ENCODE measurements at places on chromosomes 16 and 17.

GRCh38 chr17:33050611-33051140, 59.0 kb downstream of the SPACA3 start:
- DNase-seq: no peak

GRCh38 chr16:51393381-51394005, 242.4 kb upstream of the SALL1 start:
- no peak for DNase-seq

DNA sequence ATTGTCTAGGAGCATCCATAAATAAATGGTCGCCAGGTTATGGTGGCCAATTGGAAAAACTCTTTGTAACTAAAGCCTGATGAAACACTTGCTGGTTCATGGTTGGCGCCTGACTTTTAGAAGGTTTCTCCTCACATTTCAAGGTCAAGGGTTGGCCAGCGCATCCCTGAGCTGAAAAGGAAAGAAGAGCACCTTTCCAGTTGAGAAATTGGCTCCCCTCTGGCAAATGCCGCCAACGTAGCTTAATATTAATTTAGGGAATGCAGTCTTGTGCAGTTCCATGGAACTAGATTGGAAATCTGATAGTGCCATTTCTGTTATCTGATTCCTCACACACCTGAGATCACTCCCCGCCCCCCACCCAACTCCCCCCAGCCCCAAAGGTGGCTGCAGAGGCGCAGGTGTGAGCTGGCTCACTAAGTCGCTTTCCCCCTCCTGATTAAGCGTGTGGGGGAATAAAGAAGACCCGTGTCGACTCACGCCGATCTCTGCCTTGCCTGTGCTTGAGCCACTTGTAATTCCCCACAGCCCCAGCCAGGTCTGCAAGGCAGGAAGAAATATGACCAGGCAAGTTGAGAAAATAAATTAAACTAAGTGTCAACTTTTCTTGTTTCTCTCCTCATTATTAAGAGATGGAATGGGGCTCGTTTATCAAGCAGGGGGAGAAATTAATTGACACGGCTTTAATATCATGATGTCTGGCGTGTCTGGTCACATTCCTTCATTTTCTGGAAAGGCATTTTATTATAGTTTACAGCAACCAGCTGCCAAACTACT, 157.7 kb downstream of the CCDC182 start:
- DNase-seq: no peak

DNA sequence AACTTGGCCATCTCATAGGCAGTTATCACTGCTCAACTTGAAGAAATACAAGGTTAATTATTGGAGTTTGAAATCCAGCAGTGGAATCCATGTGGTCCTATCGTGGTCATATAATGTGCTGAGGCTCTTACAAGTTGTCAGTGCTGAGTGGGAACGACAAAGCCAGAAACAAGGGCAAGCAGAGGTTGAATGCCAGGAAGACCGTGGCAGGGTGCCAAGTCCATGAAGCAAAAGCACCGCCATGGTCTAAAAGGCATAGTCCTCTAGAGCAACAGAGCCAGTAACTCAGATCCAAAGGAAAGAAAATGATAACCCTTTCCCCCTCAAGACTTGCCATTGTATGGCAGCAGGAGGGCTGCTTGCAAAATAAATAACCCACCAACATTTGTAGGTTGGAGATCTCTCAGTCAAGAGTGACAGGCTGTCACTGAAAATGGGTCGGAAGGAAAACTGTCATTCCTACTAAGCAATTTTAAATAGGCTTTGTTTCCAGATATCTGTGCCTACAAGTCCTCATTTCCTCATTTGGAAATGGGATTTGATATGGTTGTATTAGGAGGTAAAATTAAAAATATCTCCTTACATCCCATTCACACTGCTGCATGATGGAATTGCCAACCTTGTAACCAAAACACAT, 36.4 kb upstream of the HSBP1 start:
- no peak for DNase-seq

DNA sequence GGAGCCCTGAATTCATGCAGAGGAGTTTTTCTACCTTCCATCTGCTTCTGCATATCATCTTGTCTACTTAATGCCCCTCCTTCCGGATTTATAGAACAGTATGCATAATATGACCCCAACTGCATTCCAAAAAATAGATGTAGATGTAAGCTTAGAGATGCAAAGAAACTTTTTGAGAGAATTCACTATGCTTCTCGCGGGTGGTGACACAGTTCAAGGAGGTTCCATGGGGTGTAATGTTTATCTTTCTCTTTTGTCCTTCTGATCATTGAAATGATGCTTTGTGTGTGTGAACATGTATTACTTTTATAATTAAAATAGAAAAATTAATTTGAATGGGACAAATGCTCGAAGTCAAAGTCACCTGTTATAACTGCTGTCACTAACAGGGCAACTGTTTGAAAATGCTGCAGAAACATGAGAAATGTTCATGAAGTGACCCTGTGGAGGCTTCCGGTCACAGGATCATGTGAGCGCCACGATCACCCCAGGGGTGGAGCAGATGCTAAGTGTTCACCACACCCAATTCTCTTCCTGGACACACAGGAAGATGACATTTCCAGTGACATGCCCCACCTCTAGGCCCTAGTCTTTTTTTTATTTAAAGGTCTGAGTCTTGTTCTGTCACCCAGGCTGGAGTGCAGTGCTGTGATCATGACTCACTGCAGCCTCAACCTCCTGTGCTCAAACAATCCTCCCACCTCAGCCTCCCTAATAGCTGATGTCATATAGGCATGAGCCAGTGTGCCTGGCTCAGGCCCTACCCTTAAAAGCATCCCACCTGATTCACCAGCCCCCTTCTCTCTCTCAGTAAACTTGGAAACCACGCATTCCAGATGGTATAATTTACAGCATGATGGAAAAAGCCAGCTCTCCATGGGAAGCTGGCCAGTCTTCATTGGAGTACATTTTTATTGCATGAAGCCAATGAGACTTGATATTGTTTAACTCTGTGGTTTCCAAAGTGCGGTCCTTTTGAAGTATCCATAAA, 21.0 kb upstream of the AGRP start:
- no peak for DNase-seq

DNA sequence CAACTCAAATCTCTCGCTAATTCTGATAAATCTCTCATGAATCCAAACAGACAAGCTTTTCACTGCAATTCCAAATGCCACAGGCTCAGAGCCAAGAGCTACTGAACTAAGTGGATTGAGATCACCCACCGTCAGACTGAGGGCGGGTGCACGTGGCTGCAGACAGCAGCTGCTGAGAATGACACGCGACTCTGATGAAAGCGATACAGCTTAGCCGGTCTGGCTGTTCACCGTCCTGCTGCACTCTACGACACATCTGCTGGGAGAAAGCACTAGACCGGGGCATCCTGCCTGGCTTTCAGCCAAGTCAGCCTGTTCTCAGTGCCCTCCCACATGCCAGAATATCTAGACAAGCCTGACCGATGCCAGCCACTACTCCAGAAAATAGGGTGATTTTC, 42.6 kb downstream of the KLHDC4 start:
- no peak for DNase-seq

- no peak for DNase-seq
These were observed 30.5 kb downstream of the LRRC75A start for GRCh38 chr17:16461606-16461866.

DNA sequence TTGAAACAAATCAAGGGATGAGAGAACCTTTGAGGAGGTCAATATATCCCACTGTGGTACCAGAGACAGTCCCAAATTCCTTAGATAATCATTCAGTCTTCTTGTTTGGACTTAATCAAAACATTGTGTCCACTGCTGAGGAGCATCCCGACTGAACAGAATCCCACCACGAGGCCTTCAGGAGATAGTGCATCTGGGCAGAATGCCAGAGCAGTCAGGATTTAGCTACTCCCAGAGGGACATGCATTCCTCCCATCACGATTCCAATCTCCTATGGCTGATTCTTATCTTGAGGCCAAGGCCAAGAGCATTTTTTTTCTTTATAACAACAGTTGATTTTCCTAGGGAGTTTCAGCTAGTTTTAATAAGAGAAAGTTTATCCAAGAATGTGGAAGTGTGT, 87.4 kb upstream of the COX10 start:
- DNase-seq: no peak

DNA sequence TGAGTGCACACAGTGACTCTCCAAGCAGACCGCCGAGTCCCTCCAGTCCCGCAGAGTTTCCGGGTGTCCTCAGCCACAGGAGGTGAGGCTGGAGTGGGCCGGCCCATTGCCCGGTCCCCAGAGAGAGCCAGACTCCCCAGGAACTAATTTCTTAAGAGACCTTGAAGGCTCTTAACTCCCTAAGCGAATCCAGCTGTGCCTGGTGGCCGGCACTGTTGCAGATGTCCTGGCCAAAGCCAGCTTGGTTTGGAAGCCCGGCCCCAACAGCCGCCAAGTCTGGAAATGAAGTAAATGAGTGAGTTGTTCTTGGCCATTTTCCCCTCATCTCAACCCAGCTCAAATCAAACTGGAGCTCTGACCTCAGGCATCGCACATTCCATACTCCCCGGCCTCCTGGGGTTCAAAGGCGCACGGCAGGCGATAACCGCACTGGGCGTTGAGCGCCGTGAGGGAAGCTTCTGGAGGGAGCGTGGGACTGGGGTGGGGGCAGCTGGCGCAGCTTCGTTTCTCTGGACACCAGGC, 42.0 kb downstream of the CMIP start:
- no peak for DNase-seq

DNA sequence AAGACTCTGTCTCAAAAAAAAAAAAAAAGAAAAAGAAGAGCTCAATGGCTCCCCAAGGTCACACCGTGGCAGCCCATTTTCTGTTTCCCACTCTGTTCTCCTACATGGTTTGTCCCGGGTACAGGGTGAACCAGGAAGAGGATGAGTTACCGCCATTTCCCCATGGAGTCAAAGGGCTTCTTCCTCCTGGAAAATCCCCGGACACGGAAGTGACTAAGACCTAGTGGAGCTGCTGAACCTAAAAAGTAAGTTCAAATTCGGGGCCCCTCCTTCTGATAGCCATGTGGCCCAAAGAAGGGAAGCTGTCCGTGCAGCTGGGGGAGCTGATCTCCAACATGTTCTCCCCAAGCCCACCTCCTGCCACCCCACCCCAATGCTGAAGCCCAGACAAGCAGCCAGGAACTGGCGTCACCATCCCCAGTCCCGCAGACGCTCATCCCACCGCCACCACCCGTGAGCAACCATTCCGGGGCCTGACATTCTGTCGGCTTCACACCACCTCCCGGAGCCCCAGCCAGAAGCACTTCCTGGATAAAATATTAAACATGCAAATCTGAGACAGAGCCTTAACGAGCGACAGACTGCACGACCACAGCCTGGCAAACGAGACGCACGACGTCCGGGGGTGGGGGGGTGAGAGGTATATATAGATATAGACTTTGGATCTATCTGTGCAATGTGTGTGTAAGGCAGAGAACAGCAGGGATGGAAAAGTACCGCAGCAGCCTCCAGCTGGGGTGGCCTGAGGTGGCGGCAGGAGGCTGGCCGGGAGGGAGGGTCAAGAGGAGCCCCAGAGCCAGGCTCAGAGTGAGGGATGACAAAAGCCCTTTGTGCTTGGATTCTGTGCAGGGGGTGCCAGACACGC, 17.6 kb downstream of the EPOP start:
- DNase-seq: no peak
